HuH-7.5 (cell line): ENCODE measurements at places on chromosomes 16 and 17.

GRCh38 chr16:75537776-75538175, 1.9 kb upstream of the CHST5 start:
- DNase-seq: no peak

GRCh38 chr17:67613961-67614360, 103.8 kb upstream of the NOL11 start:
- no peak for DNase-seq

DNA sequence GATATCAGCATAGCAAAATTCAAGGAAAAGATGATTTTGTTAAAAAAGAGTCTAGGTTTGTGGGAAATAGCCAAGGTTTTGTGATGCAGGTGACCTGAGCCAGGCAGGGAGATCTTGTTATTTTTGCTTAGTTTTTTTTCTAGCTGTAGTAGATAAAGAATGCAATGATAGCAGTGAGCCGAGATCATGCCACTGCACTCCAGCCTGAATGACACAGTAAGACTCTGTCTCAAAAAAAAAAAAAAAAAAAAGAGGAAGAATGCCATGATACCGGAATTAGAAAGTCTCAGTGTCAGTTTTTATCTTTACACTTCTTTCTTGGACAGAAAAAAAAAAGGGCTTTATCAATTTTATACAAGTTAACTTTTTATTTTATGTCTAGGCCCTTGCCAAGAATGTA, 27.5 kb downstream of the TMEM238L start:
- no peak for DNase-seq

DNA sequence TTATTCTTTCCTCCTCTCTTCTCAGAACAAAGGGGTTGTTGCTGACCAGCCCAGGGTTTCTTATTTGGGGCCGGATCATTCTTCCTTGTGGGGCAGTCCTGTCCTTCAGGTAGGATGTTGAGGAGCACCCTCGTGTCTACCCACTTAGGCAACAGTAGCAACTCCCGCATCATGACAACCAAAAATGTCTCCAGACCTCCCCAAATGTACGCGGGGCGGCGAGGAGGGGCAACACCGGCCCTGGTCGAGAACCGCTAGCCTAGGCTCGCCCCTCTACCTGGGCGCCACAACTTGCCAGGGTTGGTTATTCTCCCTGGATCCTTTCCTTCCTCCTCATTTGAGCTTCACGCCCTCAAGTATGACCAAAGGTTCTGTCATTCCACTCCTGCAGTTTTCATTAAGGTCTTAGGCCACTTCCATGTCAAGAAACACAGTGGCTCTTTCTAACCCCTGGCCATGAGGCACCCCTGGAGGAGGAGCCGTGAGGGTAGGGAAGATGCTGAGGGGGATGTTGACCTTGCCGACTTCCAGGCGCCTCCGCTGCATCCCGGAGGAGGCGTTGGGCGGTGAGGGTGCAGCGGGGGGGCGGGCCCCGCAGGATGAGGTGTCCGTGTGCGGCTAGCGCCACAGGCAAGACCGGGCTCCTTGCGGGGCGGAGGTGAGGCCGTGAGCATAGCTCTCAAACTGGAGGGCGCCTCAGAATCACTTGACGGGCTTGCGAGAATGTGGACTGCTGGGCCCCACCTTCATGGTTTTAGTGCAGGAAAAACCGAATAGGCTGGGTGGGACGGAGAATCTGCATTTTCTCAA, 712 bp upstream of the SPECC1 start:
- DNase-seq: no peak

DNA sequence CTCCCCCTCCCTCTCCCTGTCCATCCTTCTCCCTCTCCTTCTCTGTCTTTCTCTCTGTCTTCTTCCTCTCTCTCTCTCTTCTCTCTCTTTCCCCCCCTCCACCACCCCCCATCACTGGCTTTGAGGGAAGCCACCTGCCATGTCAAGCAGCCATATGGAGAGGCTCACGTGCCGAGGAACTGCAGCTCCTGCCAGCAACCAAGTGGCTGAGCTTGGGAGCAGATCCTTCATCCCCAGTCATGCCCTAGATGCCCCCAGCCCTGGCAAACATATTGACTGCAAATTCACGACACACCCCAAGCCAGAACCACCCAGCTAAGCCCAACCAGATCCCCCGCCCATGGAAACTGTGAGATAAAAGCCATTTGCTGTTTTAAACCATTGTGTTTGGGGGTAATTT, 40.9 kb upstream of the RBFOX3 start:
- no peak for DNase-seq

- no peak for DNase-seq
Observed at GRCh38 chr16:27568077-27568476, 18.1 kb downstream of the KATNIP start.

DNA sequence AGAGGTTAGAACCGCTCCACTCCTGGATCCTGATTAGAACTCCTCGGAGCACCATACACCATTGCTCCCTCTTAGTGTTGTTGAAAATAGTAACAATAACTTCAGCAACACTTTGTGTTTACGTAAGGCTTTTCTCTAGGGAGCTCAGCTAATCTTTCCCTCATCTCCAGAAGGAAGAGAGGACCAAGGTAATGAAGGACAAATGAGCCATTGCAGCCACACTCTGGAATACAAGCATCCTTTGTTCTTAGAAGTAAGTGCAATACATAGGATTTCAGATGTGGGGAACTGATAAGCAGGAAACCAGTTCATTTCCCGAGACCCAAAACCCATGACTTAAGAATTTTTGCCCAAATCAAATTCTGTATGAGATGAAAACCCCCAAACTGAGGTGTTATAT, 22.9 kb upstream of the ZNF652 start:
- no peak for DNase-seq

DNA sequence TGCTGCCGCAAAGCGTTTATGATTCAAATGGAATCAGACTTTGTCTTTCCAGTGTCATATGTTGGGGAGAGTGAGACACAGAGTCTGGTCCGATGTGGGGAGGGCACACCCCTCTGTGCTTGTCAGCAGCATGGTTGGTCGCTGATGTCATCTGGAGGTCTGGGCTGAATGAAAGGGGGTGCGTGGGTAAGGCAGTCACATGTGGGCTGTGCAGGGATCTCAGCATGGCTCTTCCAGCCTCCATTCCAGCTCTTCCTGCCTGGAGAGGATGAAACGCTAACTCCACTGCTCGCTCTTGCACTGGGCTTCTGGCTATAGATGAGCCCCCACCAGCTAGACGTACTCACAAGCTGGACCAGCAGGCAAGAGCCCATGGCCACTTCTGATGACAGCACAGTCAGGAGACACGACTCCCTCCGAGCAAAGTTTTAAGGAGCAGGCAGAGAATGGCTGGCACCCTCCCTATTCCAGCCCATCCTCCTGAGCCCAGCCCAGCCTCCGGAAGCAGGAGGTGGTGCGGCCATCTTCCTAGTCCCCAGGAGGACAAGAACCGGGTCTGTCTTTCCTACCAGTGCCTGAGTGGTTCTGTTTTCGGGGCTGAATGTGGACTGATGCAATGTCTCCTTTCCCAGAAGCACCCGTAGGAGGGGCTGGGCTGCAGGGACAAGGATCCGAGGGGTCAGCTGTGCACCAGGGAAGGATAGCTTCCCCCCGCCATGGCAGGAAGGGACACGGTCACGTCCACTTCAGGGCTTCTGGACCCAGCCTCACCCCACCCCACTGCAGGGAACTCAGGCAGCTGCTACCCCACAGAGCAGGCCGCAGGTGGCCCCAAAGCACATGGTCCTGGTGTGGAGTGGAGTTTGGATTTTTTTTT, 41.5 kb upstream of the CBFA2T3 start:
- DNase-seq: no peak

DNA sequence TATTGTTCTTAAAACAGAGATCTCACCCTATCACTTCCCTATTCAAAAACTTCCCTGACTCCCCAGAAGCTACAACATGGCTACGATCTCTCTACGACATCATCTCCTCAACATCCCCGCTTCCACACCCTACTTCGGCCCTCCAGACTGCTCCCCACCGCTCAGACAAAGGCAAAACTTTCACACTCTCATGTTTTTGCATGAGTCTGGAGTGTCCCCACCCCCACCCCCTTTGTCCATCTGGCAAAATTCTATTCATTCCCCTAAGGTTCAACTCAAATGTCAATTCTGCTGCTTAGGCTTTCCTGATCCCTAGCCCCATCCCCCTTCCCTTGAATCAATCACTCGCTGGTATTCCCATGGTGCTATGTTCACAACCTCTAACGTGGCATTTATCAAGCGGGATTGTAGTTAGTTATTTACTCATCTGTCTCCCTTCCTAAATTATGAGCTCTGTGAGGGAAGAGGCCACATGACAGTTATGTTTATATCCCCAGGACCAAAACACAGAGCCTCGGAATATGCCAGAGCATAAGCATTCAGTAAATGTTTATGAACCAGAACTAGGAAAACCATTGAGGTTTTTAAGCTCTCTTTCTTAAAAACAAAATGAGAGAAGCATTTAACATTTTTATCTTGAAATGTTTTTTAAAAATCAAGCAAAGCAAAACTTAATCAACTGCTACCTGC, 55.9 kb downstream of the STX8 start:
- no peak for DNase-seq

GRCh38 chr17:79866791-79867518, 27.7 kb upstream of the CBX4 start:
- DNase-seq: no peak

DNA sequence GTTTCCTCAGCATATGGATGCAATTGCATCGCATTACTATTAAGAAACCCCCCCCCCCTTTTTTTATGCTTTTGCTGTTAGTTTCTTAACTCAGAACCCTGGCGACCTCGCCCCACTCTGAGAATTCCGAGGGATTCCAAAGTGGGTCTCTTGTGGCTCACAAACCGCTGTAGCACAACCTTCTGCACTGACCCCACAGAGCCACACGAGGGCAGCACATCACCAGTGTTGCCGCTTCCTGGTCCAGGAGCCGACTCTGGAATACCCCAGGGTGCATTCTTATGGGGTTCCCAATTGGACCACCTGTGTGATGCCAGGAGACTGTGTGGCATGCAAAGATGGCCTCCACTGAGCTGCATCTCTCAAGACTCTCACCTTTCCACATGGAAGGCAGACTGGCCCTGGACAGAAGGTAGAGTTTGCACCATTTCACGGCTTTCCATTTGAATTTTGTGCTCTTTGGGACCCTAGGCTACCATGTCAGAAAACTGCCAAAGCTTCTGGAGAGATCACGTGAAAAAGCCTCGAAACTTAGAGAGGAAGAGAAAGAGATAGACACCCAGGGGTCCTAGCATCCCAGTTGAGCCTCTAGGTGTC, 432.7 kb upstream of the ASIC2 start:
- DNase-seq: peak; percentile 12

GRCh38 chr17:43782913-43783680, 2.9 kb downstream of the CFAP97D1 start:
- DNase-seq: no peak

- DNase-seq: peak; percentile 13
Observed at GRCh38 chr16:20849589-20850390, 43.5 kb downstream of the REXO5 start.

DNA sequence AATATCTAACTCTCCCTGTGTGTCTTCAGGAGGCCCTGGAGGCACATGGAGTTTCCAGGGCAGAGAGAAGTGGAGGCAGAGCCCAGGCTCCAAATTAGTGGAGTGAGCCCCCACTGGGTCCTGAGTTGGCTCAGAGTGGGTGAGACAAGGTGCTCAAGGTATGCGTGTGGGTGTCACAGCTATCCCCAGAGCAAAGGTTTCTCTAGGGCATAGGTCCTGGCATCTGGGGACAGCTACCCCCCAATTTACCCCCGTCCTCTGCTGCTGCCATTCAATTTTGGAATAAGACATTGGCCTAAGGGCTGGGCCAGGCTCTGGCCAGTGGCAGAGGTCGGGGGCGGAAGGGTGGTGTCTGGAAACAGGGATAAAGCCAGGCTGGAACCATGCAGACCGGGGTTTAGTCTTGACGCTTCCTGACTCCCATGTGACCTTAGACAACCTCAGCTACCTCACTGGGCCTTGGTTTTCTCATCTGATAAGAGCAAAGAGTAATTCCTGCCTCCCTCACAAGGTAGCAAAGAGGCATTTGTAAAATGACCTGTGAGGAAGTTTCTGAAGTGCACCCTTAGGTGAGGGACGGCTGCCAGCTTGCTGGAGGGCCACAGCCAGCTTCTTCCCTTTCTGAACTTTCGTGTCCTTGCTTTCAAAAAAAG, 78.2 kb upstream of the TMEM97 start:
- DNase-seq: no peak

DNA sequence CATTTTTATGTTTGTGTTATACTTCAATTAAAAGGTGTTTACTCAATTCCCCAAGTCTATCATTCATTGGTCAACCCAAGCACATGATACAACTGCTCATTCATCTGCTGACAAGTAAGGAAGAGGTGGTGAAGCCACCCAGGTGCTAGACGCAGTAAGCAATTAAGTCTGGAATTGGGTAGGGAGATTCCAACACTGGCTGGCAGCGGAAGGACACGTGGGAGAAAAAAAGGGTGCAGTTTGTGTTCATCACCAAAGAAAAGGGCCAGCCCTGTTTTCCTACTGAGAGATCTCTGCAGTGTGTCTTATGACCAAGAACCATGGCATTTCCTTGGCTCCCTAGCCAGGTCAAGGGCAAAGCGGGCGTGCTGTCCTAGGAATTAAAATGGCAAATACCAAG, 11.8 kb upstream of the ZNF23 start:
- no peak for DNase-seq

GRCh38 chr16:23499801-23500200, 10.5 kb downstream of the GGA2 start:
- no peak for DNase-seq

DNA sequence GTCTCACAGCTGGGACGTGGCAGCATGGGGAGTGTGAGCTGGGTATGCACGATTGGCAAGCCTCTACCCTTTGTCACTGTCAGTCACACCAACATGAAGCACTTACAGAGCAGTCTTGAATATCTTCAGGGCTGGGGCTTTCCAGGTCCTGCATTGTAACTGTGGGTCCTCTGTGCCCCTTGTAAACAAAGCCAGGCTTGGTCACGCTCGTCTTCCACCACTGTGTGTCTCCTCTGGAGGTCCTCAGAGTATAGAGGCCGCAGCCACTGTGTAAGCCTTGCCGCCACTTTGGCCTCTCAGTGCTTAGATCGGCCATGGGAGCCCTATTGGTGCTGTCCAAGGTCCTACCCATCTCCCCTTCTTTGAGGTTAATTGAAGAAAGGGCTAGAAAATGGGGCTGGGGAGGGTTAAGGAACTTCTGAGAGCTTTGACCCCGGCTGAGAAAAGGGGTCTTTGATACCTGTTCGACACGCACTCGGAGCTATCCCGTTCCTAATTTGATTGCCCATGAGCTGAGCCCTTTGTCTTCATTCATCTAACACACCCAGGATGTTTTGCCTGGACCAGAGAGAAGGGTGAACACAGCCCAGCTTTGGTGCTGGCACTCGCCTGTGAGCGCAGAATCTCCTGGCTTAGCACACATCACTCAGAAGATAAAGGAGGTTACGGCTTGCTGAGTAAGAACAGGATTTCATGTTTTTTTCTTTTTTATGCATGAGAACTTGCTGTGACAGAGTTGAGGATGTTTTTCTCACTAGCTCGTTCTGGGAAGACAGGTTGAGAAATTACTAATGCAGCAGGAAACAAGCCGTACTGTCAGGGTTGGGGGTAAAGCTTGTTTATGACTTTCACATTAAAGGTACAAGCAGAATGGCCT, 267.9 kb downstream of the CPPED1 start:
- no peak for DNase-seq

GRCh38 chr16:2025878-2026460, 733 bp upstream of the NHERF2 start:
- no peak for DNase-seq

GRCh38 chr17:27519550-27519949, 63.3 kb downstream of the KSR1 start:
- no peak for DNase-seq
